ENCODE measurements at places on chromosomes 12 and 14.

DNA sequence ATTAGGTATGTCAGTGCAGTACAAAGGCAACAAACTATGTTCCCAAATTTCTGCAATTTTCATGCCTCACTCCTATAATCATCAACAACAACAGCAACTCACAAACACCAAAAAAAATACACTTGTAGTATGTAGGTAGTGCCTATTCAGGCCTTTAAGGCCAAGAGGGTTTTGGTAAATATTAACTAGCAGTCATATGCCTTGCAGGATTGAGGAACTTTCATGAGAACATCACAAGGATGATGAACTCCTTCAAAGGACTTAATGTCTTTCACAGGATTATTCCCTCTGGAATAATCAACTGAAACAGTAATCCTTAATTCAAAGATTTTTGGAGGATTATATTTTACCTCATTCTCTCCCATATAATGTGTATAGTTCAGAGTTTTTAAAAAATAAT is 293.8 kb downstream of the NOVA1 start:
- DNase-seq: no peak

DNA sequence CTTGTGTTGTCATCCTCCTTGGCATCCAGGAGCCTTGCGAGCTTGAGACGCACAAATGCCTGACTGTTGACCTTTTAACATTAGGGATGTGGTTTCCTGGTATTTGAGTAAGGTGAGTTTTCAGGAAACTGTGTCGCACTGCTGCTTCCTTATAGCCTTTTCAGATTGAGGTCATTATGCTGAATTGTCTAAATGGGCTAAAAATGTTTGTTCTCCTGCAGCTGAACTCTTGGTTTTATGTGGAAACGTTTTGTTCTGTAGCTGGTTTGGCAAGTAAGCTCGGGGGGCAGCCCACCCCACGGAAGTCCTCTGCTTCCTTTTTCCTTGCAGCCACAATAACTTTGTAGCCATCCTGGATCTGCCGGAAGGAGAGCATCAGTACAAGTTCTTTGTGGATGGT is 5.7 kb downstream of the PRKAB1 start:
- DNase-seq: no peak

- DNase-seq: no peak
Observed at GRCh38 chr12:49212572-49212971, 23.7 kb upstream of the TUBA1A start.

GRCh38 chr12:131671871-131672270 is 39.0 kb upstream of the SFSWAP start:
- DNase-seq: no peak

GRCh38 chr14:85380881-85381280 is 149.1 kb upstream of the FLRT2 start:
- no peak for DNase-seq

GRCh38 chr12:16622338-16622737 is 16.4 kb upstream of the LMO3 start:
- DNase-seq: no peak

DNA sequence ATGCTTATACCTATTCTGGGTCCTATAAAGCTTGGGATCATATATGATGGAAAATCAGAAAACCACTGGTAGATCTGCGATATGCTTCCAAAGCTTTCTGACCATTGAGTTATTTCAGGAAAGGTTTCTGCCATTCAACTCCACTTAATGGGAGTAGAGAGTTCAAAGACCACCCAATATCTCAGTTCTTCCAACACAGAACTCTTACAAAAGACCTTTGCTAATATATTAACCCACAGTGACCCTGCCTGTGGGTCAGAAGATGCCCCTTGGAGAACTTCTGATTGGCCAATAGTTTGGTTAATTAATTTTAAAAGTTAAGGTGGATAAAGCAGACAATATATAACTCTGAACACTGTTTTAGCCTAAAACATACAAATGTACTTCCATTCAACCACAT is 213.0 kb downstream of the IPO8 start:
- no peak for DNase-seq

- DNase-seq: no peak
Observed at GRCh38 chr12:91690531-91690930, 455.1 kb downstream of the BTG1 start.

DNA sequence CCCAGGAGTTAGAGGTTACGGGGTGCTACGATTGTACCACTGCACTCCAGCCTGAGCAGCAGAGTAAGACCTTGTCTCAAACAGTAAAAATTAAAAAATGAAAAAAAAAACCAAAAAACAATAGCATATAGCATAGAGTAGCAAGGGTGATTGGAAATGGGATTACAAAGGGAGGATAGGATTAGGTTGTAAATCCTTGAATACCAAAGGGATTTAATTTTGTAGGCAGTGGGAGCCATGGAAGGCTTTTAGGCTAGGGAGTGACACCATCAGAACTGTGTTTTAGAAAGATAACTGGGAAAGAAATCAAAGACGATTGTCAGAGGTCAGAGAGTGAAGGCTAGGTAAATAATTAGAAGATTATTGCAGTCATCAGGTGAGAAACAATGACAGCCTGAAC is 2.8 kb upstream of the SGPP1 start:
- DNase-seq: no peak

DNA sequence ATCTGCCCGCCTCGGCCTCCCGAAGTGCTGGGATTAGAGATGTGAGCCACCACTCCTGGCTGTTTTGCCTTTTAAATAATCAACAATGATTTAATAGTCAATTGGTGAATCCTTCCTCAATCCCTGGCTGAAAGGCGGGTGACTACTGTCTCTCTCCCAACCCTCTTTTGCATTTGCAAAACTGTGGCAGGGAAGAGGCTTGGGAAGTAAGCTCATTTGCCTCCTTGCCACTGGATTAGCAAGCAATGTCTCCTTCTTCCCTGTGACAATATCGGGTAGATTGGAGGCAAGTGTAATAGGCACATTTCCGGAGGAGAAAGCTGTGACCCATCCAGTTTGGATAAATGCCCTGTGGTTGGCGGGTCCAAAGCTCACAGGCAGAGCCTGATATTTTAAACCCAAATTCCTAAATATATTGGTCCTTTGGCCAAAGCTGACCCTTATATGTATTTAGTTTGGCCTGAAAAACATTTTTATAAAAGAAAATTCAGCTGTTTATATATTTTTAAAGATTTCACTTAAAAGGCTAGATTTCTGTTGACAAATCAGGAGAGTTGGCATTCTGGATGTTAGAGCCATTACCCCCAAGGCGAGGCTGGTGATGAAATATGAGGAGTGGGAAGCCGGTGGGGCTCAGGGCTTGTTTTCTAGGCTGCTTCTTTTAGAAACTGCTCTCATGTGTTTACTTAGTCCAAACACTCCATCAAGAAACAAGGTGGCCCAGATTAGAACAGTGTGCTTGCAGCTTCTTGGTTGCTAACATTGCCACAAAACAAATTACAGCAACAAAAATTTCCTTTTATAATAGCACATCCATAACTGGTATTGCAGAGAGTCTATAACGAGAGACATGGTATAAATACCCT is 646.9 kb upstream of the TMEM132C start:
- no peak for DNase-seq

DNA sequence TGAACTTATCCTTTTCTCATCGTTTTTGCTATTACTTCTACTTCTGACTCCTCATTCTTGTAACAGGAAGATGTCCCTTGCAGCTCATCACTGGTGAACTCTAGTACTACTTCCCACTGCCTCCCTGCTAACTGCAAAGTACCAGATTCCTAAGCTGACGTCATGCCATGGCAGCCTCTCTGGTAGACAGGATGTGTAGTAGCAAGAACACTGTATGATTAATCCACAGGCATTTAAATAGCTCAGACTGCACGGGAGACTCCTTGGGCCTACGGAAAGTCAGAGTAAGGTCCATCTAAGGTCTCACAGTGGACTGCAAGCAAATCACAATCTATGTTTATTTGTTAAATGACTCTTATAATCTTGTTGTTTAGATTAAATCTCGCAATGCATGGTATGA is 43.5 kb downstream of the DNAI7 start:
- no peak for DNase-seq

DNA sequence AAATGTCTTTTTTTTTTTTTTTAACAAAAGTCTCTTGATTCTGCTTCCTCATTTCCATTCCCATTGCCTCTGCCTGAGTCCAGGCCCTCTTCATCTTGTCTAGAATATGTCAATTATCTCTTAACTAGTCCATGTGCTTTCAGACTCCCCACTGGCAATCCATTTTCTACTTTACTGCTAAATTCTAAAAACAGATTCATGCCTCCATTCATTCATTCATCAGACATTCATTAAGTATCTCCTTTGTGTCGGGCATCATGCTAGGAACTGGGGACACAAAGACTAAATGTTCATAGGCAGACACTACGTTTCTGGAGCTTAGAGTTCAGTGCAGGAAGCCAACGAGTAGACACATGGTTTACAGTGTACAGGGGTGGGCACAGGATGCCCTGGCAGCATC is 9.6 kb upstream of the NEDD1 start:
- DNase-seq: no peak

DNA sequence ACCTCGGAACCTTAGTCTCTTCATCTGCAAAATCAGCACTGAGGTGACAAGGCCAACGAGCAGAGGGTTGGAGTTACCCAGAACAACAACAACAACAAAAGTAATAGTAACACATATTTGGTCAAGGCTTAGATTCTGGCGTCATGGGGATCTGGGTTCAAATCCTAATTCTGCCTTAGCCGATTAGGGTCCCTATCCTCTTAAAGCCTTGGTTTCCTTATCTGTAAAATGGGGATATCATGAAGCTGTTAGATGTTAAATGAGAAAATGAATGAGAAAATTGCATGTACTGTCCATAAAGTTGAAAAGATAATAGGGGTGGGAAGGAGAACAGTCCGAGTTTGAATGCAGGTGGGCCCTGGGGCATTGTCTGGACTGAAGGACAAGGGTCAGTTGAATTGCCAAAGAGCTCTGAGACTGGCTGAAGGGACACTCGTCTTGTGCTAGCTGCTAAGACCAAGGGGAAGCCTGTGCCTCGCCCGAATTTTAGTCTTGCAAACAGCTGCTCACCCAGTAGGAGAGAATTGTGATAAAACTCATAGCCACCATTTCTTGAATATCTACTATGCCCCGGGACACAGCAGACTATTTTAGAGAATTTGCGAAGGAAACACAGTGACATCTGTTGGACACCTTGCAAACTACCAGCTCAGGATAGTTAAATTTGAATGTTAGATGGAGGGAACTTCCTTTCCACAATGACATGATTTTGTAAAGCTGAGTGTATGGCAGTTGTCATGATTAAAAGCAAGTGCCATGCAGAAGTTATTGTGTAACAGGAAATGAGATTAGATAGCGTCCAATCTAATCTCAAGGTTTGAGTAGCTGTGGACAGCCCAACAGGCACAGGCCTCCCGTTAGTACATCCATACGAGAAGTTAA is 6.8 kb upstream of the HNF1A start:
- DNase-seq: no peak

DNA sequence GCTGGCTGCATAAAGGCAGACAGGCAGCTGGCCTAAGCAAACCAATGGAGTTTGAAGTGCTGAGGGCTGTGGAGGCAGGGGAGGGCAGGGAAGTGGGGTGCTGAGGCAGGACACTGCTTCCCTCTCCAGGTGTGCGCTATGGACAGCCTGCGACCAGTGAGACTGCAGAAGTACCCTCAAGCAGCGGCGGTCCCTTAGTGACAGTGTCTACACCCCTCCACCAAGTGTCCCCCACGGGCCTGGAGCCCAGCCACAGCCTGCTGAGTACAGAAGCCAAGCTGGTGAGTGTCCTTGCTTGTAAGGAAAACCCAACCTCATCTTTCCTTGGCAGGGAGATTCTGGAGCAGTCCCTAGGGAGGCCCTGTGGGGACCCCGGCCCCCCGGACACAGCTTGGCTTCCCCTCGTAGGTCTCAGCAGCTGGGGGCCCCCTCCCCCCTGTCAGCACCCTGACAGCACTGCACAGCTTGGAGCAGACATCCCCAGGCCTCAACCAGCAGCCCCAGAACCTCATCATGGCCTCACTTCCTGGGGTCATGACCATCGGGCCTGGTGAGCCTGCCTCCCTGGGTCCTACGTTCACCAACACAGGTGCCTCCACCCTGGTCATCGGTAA is 17.9 kb downstream of the HNF1A start:
- DNase-seq: no peak

DNA sequence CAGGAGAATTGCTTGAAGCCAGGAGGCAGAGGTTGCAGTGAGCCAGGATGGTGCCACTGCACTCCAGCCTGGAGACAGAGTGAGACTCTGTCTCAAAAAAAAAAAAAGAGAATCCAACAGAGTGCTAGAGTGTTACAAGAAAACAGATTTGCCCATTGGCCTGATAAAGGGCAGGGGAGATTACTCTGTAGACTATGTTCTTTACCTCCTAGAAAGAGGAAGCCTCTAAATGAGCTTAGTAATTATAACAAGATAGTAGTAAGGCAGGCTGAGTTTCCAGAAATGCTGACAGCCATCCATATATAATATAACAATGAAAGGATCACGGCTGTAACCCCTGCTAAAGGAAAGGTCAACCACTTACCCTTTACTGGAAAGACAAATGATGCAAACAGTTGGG is 24.4 kb downstream of the AK7 start:
- no peak for DNase-seq

DNA sequence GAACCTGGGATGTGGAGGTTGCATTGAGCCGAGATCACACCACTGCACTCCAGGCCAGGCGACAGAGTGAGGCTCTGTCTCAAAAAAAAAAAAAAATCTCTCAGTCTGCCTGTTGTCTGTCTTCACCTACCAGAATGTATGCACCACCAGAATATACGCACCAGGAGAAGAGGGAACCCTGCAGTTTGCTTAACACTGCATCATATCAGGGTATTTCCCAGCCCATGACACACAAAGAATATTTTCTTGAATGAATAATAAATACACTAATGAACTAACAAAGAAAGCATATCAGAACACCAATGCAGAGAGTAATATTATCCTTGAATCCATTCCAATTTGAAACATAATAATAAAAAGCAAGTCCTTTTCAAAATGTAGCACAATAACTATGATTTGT is 44.2 kb upstream of the FOXN3 start:
- DNase-seq: no peak

DNA sequence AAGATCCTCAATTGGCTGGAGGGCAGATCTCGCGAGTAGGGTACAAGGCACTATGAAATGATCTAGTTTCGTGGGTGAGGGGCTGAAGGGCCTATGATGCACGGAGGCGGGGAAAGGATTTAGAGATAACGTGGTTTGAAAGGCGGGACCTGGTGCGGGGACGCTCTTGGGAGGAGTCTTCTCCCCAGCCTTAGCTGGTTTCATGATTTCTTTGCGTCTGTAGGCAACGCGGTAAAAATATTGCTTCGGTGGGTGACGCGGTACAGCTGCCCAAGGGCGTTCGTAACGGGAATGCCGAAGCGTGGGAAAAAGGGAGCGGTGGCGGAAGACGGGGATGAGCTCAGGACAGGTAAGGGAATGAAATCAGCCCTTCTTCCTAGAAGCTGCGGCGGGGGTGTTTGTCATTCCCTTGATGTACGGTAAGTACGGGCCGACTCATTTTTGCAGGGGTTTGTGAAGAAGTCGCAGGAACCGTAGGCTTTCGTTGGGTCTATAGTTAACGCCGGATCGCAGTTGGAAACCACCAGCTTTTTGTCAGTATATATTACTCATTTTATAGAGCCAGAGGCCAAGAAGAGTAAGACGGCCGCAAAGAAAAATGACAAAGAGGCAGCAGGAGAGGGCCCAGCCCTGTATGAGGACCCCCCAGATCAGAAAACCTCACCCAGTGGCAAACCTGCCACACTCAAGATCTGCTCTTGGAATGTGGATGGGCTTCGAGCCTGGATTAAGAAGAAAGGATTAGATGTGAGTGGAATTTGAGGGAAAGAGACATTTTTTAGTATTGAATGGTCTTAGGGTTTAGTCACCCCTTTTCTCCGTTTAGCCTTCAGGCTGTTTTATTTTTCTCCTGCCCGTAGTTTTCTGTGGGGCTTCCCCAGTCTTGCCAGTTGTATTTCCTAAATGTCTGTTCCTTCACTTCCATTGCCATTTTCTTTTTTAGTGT is 602 bp downstream of the APEX1 start:
- DNase-seq: no peak

GRCh38 chr12:46717868-46718267 is 107.9 kb downstream of the SLC38A4 start:
- no peak for DNase-seq
